ENCODE measurements at places on chromosomes 4 and X. TPM values are rescaled to one million over a fixed set of nuclear protein-coding genes. Genes with fewer than 3 reads are reported as not detected.

DNA sequence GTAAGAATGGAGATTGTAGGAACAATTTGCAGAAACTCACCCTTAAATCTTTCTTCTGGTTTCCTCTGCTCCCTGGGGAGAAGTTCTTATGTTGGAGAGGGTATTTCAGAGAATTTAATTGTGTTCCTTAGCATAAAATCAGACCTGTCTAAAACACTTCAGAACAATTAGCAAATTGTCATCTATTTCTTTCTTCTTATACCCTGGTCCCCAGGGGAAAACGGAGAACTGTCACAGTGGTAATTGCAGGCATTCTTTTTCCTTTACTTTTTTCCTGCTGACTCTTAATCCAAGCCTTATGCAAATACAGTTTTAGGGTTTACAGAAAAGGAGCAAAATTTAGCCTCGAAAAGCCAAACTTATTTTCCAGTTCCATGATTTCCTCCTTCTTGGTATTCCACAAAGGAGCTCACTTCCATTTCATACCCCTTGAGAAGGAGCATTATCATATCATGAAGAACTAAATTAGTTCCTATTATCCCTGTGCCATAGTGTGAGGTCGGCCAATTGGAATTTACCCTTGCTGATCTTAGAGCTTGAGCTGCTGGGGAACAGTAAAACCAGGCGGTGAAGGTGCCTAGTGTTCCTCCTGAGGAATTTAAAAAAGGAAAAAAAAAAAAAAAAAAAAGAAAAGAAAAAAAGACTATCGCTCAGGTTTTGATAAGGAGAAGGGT, 173.8 kb downstream of the IL15 start:
- DNase-seq = no peak

GRCh38 chr4:38164346-38164745, 204.1 kb downstream of the PTTG2 start:
- no peak for DNase-seq

GRCh38 chrX:103356858-103357257, 552 bp downstream of the TCEAL9 start:
- DNase-seq = no peak

- peak; percentile 23 for DNase-seq
These were observed 54.6 kb upstream of the RAPGEF2 start for GRCh38 chr4:159048166-159048886.

The BRS3 gene
- not detected for total RNA-seq

The ARHGEF38 gene
- not detected for total RNA-seq

The MGST2 gene
- 31.2 TPM for total RNA-seq
